Kidney glomerular epithelial cell (primary cell): ENCODE measurements at places on chromosomes 11 and 22.

DNA sequence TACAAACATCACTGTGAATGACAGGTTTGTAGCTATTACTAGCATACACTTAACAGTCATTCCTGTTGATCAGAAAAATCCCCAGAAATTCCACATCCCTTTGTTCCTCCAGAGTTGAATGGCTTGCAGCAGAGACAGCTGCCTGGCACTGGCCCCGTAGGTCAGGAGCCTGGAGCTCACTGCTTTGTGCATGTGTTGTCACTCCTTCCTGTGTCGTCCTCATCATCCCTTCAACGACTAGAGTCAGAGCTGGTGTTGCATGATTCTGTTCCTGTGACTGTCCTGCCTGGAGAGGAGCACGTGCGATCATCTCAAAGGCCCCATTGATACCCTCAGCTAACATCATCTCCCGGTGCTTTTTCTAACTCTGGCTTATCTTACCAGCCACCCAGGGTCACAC is 58.3 kb downstream of the LDLRAD3 start:
- DNase-seq: no peak

DNA sequence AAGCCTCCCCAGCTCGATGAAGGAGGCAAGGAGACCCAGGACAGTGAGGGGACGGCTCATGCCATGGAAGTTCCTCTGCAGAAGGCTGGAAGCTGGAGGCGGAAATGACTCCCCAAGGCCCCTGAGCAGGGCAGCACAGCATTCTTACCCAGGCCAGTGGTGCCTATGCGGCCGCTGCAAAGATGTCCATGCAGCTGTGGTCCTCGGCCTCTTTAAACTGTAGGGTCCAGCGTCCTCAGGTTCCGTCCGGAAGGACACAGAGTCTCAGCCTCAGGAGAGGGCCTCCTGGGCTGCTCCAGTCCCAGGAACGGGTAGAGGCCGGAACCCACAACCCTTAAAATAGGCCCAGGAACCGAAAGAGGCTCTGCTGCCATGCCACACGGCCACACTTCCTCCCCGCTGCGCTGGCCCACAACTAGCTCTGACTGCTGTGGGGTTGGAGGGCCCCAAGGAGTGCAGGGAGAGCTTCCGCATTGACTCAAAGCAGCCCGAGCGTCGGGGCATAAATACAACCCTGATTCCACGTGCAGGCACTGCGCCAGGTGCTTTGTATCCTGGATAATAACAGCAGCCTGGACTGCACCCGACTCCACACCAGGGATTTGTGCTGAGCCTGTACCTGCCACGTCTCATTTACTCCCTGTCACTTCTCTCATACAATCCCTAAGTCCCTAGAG is 5.5 kb downstream of the KIAA0930 start:
- no peak for DNase-seq

DNA sequence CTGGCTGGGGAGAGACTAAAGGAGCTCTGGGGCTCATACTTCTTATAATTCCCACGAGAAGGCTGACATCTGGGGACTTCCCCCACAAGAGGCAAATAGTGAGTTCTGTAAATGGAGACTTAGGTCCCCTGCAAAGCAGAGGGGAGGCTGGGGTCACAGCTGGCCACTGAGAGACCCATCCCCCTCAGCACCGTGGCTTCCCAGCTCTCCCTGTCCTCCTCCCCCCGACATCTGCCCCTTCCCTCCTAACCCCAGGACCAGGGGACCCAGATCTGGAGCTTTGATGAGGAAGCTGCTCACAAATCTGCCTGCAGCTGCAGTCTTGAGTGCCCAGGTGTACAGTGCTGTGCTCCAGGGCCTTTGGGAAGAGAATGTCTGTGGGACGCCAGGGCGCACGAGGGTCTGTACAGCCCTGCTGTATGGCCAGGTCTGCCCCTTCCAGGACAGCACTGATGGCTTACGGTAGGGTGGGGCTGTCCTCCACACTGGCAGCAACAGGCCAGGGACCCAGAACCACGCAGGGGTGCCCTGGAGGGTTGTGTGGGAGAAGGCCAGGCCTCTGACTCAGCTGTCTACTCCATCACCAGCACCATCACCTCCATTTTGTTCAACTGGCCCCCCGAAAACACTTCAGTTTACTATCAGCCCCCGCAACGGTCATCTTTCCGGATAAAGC is 1.1 kb downstream of the RGL4 start:
- no peak for DNase-seq

GRCh38 chr11:15519124-15519791 is 404.5 kb downstream of the INSC start:
- DNase-seq: no peak

DNA sequence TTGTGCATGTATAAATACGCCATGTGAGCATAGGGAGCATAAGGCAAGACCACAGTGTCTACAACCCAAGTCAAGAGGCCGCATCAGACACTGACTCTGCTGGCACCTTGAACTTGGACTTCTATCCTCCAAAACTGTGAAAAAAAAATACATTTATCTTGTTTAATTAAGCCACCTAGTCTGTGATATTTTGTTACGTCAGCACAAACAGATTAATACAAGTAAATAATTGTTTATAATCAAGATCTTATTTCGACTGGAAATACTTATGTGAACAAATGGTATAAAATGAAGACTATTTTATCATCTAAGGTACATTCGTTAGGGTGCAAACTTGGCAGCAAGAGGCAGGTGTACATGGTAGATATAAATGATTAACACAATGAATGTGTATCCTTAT is 599.3 kb upstream of the LRRC4C start:
- no peak for DNase-seq

- DNase-seq: no peak
These were observed 158.8 kb downstream of the FAT3 start for GRCh38 chr11:92383430-92383829.

- DNase-seq: no peak
These were observed 20.9 kb downstream of the TSKU start for GRCh38 chr11:76803811-76804600.

- peak; percentile 33 for DNase-seq
These were observed 6.1 kb upstream of the STIM1 start for GRCh38 chr11:3849297-3849874.

DNA sequence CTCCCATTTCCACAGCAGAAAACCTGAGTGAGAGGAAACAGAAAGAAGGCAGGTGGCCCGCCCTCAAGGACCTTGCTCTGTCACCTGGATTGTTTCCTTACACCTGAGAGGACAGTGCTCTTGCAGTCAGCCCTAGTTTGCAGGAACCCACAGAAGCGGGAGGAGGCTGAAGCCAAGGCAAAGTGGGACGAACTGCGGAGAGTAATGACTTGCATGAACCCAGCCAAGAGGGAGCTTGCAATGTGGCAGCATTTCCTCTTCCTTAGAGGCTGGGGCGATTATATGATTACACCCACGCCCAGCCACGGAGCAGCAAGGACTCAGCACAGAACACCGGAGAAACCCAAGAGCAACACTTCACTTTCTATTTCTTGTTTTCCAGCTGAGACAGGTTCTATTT is 102.6 kb downstream of the SPON1 start:
- no peak for DNase-seq
